Keratinocyte (primary cell): ENCODE measurements at places on chromosomes 12 and 14. TPM values are rescaled to one million over a fixed set of nuclear protein-coding genes. Genes with fewer than 3 reads are reported as not detected.

DNA sequence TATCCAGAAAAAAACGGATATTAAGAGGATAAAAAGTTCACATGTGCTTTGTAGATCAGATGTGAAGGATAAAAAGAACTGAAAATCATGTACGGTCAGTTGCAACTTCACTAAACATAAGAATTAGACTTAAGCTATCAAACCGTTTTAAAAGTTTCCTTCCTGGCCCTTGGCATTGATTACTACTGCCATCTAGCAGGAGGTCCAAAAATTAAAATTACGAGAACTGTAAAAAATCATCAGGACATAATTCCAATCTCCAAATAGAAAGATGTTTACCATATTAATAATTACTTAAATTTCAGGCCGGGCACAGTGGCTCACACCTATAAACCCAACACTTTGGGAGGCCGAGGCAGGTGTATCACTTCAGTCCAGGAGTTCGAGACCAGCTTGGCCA is 7.9 kb downstream of the WDR89 start:
- DNase-seq: no peak

GRCh38 chr12:116885491-116885890 is 4.2 kb upstream of the HRK start:
- no peak for DNase-seq

GRCh38 chr12:48818831-48819590 is 715 bp downstream of the CACNB3 start:
- no peak for DNase-seq

DNA sequence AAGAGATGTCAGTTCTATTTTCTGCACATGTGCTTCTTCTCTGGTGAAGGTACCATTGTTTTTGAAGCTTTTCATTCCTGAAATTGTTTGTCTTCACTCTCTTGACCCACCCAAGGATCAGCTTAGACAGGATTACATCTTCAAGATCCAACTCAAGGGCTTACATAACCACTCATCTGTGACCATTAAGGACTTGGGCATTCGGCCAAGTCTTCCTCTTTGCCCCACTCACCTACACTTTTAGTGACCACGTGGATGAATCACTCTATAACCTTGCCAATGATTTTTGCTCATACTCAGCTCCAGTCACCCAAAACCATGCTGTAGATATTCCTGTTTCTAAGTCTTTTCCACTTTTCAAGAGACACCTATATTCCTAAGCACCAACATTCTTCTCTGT is 36.5 kb upstream of the SSTR1 start:
- DNase-seq: no peak

GRCh38 chr14:75184492-75184891 is 8.1 kb upstream of the TMED10 start:
- DNase-seq: no peak

- no peak for DNase-seq
Measured at GRCh38 chr14:96049932-96050331, 10.8 kb downstream of the C14orf132 start.

DNA sequence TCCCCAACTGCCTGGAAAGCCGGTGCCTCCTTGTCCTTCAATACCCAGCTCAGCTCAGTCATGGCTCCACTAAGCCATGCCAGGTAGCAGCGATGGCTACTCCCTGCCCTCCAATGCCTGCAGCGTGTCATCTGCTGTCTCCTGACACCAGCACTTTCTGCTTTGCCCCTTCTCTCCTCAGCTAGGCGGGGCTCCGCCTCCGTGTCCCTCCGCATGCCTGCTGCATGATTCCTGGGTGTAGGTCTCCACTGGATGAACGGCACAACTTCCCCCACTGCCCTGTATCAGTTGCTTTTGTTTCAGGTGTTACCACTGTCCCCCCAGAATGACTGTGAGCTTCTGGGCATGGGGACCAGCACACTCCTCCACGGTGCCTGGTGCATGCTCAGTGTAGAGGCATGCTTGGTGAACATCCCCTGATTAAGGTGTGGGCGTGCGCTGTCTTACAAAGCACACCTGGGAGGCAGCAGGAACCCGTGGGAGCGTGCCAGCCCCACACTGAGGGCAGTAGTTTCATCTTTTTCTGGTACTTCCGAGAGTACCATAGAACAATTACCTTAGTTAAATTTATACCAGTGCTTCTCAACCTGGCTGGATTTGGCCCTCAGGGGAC is 179.4 kb upstream of the PRMT8 start:
- DNase-seq: no peak

DNA sequence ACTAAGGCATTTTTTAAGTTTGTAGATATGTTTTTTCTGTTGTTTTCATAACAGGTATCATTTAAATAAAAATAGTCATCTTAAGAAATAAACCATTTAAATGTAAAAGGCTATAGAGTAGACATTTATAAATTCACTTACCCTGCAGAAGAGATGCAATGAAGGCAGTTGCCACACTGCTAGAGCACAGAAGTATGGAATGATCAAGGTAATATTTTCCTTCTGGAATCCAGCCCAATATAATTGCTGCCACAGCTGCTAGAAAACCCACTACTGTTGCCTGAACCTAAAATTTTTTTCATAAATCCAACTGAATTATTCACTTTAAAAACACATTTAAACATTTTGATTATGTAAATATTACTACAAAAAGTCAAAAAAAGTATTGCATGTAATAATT is 69.2 kb downstream of the SLC41A2 start:
- DNase-seq: no peak

GRCh38 chr14:33352821-33353220 is 414.1 kb downstream of the NPAS3 start:
- DNase-seq: no peak

- no peak for DNase-seq
Measured at GRCh38 chr14:101732118-101732517, 29.4 kb upstream of the PPP2R5C start.

DNA sequence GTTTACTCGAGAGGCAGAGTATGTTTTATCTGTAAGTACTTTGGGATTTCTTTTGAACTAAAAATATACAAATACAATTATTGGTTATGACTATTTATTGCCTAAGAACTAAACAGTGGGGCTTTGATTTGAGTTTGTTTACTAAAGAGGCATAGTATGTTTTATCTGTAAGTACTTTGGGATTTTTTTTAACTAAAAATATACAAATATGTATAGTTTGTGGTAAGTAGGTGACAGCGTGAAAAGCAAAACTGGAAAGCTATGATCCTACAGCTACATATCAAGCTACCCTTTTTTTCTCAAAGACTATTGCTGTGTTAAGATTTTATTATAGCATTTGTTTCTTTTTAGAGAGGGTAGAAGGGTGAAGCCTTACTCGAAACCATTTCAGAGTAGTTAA is 171.0 kb downstream of the RAD51B start:
- no peak for DNase-seq

DNA sequence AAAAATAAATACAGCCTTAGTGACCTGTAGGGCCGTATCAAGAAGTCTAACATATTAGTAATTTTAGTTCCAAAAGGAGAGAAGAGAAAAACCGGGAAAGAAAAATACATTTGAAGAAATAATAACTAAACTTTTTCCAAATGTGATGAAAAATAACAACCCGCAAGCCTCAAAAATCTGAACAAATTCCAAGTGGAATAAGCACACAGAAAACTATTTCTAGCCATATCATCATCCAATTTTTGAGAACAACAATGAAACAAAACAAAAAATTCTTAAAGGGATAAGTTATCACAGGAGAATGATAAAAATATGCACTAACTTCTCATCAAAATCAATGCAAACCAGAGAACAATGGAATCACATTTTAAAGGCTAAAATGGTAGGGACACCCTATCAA is 198.1 kb upstream of the PLXNC1 start:
- no peak for DNase-seq

Gene SDR9C7
- 1.3 to 2.4 TPM (median 1.3 TPM) in 3 replicates for polyA plus RNA-seq

Gene CCDC60
- polyA plus RNA-seq: 0.07 to 0.14 TPM (median 0.09 TPM) in 3 replicates

Gene RAPGEF3
- 4.1 to 5.7 TPM (median 5.1 TPM) in 3 replicates for polyA plus RNA-seq

Gene IRAK3
- 0.06 to 0.17 TPM (median 0.07 TPM) in 3 replicates for polyA plus RNA-seq

Gene KRT81
- polyA plus RNA-seq: 0.03 to 0.15 TPM in 2 of 3 replicates, not detected in the other

Gene GPR84
- 0.08 to 0.17 TPM (median 0.12 TPM) in 3 replicates for polyA plus RNA-seq
